ENCODE measurements at places on chromosomes 2 and 18. TPM values are rescaled to one million over a fixed set of nuclear protein-coding genes. Genes with fewer than 3 reads are reported as not detected.

Gene EMILIN2
- 3.3 TPM for total RNA-seq

Gene SLC14A1
- total RNA-seq: 1.8 TPM

Gene CD8A
- 160 TPM for total RNA-seq

Gene HOXD3
- not detected for total RNA-seq

Gene NDUFS1
- total RNA-seq: 52.0 TPM

Gene MAPRE3
- total RNA-seq: 4.7 TPM

Gene SEH1L
- 33.2 TPM for total RNA-seq

- DNase-seq: no peak
Observed at GRCh38 chr2:40210344-40210967, 241.4 kb downstream of the SLC8A1 start.

DNA sequence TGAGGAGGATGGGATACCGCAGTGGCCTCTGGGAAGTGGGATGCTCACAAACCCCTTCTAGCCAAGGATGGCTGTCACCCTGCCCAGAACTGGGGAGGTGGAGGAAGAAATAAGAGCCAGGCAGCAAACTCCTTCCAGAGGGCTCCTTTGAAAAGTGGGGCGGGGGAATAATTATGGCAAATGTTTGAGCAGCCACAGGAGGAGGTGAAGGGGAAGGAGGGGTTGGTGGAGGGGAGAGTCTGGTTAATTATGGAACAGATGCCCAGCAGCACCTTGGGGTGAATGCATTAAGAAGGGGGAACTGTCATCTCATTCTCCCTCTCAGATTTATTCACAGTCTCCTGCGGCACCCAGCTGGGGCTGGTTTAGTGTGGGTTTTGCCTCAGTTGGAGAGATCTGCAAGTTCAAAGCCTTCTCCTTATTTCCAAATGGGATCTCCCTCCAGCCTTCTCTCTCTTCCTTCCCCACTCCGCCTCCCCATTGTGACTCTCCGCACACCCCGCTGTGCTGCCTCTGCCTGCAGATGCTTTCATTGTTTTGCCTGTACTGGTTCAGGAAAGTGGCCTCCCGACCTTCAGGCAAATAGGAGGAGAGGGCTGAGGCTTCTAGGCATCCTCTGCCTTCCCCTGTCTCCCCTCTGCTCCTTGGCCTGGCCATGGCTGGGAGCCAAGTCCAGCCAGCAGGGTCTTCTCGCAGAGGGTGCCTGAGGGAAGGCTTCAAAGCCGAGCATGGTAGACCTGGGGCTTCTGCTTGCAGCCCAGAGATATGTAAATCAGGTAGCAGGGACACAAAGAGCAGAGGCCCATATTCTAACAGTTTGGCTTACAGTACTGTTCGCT is 457.2 kb upstream of the MEX3C start:
- no peak for DNase-seq

- DNase-seq: no peak
Observed at GRCh38 chr18:63758615-63759240, 16.5 kb upstream of the SERPINB7 start.

GRCh38 chr2:127558911-127559310 is 23.4 kb downstream of the MYO7B start:
- no peak for DNase-seq

GRCh38 chr2:47024046-47024445 is 108.4 kb upstream of the MCFD2 start:
- no peak for DNase-seq

- no peak for DNase-seq
Observed at GRCh38 chr18:3675994-3676393, 226.0 kb downstream of the TGIF1 start.

DNA sequence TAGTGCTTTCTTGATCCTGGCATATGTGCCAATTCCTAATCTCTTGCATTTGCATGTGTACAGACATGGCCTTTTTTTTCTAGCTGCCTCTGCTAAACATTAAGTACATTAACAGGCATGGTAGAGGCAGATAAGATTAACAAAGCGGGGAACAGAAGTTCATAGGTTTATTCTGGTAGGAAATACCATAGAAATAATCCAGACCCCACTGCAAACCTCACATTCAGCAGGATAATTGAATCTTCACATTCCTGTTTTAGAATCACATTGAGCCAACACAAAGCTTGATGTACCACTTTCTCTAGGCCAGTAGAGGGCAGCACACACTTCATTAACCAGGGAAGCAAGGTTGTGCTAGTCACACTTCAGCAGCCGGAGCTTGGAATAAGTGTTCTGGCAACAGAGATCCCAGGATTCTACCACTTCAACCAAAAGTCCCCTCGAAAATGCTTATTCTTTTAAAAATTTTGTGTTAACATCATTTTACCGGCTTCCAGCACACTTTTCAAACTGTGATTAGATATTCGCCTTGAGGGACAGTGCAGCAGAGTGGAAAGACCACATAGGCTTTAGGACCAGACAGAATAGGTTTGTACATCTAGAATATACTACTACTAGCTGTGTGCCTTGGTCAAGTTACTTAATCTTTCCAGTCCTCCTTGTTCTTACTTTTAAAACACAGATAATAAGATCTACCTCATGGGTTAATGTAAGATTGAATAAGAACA is 420.2 kb upstream of the CHST9 start:
- no peak for DNase-seq

- no peak for DNase-seq
Observed at GRCh38 chr2:191811807-191812602, 34.9 kb downstream of the CAVIN2 start.

DNA sequence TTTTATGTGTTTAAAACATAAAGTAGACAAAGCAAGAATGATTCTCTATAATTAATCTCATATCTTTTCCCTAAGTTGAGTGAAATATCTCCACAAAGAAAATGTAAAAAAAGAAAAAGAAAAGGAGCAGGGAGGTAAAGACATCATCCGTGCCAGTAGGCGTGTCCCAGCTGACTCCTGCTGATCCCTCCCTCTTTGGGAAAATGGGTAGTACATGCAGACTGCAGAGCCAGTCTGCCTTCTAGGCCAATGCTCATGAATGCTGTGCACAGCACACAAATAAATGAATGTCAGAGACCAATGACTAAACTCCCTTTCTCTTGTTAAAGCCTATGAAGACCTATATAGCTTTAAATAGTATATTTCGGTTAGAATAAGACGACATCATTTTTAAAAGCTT is 64.7 kb downstream of the RAPH1 start:
- DNase-seq: no peak

DNA sequence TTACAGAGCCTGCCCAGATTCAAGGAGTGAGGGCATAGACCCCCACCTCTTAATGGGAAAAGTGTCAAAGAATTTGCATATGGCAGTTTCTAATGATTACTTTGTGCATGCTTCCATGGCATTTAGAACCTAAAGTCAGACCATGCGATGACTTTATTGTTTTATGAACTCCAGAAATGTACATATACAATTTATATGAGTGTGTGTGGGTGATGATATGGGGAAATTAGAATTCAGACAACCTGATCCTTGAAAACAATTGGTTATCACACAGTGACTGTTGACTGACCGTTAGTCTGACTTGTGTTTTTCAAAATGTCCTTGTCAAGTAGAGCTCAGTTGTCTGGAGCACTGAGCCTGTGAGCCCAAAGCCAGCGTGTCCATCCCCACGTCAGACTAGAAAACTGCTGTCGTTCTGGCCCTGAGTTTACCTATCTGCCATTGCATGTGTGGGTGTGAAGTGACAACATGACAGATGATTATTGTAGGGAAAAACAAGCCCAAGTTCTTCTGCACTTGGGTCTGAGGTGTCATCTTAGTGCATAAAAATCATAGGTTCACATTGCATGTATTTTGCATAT is 128.4 kb downstream of the MYO3B start:
- no peak for DNase-seq

GRCh38 chr2:218284106-218284811 is 8.0 kb downstream of the TMBIM1 start:
- DNase-seq: no peak

- no peak for DNase-seq
Observed at GRCh38 chr2:166125557-166125956, 2.3 kb downstream of the SCN1A start.

GRCh38 chr2:181104512-181105115 is 124.2 kb downstream of the UBE2E3 start:
- no peak for DNase-seq

GRCh38 chr2:72794572-72794971 is 31.3 kb downstream of the EXOC6B start:
- DNase-seq: no peak

DNA sequence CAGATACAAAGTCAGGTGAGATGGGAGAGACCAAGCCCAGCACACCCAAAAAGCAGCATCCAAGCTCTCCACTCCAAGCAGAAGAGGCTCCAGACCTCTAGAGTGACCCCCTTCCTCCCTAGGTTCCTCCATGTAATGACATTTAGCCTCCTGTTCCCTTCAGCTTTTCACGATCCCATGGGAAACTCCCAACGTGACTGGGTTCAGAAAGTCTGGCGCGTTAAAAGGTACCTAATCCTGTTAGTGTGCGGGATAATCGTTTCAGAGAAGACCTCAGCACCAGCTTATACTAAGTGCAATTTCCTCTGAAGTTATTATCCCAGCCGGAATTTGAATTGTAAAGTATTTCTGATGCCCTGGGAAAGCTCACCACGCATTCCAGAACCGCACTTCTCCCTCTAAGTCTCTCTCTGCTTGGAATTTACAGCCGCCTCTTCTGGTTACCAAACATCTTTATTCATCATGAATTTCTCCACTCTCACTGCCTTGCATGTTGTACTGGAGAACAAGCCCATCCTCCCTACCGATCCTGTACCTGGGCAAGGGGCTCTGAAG is 46.9 kb downstream of the CCBE1 start:
- no peak for DNase-seq

- no peak for DNase-seq
Observed at GRCh38 chr2:70516596-70516995, 37.0 kb downstream of the TGFA start.

GRCh38 chr2:239082425-239082824 is 234.5 kb downstream of the TWIST2 start:
- DNase-seq: no peak

DNA sequence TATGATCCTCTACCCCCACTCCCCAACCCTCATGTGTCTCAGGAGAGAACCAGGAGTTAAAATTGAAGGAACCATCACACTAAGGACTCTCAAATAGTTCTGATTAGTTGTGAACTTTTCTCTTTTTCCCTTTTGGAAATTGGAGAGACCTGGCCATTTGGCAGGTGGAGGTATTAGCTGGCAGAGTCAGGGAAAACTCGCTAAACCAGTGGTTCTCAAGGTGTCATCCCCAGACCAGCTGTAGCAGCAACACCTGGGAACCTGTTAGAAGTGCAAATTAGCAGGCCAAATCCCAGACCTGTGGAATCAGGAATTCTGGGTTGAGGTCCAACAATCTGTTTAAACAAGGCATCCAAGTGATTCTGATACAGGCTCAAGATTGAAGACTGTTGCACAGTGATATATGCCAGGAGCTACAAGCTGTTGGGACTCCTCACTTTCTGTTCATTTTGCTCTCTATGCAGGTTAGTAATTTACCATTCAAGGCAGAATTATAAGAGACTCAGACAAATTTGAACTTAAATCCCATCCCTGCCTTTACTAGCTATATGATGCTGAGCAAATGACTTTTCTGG is 2.8 kb upstream of the TMEM131 start:
- DNase-seq: no peak

DNA sequence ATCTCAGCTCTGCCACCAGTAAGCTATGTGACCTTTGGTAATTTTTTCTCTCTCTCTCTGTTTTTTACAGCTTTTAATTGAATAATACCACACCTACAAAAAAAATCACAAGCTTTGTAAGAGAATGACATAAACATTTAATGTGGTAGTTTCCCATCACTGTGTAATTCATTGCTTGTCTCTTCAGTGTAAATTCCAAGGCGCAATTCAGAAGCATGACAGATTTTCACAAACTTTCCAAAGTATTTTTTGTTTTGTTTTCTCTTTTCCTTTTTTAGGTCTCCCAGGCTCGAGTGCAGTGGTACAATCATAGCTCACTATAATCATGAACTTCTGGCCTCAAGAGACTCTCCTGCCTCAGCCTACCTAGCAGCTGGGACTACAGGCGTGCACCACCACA is 25.0 kb upstream of the PPM1B start:
- DNase-seq: no peak

DNA sequence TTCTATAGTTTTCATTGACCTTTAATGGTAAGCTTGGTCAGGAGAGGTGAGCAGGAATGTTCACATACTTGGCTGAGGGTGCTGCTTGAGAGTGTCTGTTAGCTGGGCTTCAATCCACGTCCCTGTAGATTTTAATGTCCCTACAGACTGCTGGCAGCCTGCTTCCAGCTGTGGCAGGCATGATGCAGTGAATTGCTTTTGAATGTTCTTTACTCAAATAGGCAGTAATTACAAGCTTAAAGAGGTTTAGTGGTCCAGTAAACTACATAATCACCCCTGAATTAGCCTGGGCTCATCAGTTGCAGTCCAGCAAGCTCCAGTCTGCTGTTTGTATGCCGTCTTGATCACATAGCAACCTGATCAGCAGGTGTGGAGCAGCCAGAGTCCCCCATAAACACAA is 102.1 kb downstream of the MEIS1 start:
- no peak for DNase-seq

DNA sequence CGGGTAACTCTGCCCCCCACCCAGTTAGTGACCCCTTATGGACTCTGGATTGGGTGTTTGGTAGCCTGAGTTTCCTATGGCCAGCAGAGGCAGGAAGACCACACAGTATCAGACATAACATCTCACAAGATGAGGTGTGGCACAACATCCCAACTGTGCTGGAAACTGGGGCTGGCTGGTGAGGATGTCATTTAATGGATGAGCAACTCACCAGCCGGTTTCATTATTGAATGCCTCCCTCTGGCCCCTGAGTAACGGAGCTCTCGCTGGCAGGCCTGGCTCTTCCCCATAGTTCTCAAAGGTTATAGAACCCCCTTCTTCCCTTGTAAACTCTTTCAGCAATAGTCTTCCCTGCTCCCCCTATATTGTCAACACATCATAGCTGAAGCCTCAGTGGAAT is 195.0 kb downstream of the BCL11A start:
- DNase-seq: no peak

DNA sequence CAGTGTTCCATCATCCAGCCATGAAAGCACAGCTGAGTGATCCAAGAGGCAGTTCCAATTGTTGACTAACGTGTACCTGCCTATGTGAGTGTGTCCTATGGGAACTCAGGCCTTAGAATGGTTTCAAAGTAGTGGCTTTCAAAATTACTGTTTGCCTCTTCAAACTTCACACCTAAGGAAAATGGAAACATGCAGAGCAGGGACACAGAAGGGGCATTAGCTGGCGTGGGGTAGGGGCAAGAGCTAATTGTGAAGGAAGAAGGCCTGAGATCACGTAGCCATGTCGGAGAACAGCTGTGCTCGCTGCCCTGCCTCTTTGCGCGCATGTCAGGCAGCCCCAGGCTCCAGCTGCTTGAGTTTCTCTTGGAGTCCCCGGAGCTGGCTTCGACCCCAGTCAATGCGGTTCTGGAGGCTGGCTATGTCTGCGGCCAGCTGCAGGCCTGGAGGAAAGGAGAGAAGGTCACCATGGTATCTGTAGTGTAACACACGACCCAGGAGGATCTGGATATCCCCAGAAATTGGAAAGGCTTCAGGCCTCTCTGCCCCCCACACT is 3.8 kb upstream of the IMP4 start:
- no peak for DNase-seq
